ENCODE measurements at places on chromosomes 13 and 19.

- no peak for DNase-seq
These were observed 36.2 kb upstream of the TRPC4 start for GRCh38 chr13:37905736-37906135.

DNA sequence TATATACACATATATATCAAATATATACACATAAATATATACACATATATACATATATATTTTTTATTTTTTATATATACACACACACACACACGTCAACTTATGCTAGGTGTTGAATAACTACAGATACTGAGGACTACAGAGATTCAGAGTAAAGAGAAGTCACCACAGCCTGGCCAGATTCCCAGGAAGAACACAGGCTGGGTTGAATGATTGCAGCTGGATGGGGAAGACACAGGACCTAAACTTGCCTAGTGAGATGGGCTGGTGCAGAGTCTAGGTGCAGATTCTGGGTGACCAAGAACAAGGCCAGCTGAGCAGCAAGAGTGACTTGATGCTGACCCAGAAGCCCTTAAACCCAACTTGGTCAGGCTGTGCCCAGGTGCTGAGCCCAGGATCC is 241.3 kb downstream of the KCTD12 start:
- no peak for DNase-seq

DNA sequence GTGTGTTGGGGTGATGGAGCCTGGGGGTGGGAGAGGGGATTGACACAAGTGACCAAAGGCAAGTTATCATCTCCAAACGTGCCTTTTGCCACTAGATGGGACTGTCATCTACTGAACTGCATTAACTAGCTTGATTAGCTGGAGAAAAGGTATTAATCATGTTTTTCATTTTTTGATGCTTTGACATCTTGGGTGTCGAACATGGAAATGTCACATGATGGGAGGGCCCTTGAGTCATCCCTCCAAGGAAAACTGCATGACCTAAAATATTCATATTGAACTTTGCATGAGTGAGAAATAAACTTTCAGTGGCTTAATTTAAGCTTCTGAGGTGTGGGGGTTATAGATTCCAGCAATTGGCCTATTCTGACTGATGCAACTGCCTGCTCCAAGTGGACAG is 73.3 kb downstream of the ALOX5AP start:
- no peak for DNase-seq

DNA sequence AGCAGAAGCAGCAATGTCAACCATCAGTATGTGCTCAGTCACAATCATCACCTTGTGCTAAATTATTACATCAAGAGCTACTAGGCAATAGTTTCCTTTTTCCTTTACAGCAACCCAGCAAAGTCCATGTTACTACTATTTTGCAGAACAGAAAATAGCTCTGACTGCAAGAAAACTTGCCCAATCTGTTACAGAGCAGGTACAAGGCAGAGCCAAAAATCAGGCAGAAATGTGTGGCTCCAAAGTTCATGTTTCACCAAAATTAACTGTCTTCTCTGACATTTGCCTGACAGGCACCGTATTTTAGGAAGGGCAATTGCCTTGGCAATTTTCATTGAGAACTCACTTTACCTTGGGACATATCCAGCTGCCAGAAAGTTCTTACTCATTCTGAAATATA is 177.6 kb upstream of the TMTC4 start:
- DNase-seq = no peak

- no peak for DNase-seq
These were observed 213.4 kb upstream of the PCDH17 start for GRCh38 chr13:57418067-57418677.

- no peak for DNase-seq
These were observed 450 bp downstream of the NDUFA11 start for GRCh38 chr19:5903056-5903623.
